ENCODE measurements at places on chromosomes 3 and 15.

DNA sequence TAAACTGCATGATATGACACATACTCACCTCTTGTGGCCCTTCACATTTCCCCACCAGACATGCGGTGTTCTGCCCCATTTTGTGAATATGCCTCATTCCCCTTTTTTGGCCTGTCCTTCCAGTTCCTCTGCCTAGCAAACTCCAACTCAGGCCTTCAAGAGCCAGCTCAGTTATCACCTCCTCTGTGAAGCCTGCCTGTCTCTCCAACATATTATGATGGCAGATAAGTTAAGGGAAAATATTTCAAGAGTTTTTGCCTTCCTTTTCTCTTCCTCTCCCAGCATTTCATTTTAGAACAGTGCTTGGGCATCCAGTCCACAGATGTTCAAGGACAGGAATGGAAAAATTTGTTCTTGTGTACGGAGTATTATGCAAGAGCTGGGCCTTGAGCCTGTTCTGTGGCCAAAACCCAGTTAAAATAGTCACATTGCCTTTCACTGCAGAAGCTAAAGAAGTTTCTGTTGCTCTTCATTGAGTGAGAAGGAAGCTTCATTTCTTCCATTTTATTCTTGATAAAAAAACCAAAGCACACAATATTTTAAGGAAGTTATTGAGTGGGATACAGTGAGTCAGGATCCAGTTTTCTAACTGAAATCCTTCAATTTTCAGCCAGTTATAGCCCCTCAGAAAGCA lies 192.0 kb downstream of the GHSR start:
- DNase-seq = no peak

- no peak for DNase-seq
Observed at GRCh38 chr15:41104234-41104633, 11.8 kb downstream of the INO80 start.

- no peak for DNase-seq
Observed at GRCh38 chr15:79067969-79068368, 22.6 kb downstream of the RASGRF1 start.

DNA sequence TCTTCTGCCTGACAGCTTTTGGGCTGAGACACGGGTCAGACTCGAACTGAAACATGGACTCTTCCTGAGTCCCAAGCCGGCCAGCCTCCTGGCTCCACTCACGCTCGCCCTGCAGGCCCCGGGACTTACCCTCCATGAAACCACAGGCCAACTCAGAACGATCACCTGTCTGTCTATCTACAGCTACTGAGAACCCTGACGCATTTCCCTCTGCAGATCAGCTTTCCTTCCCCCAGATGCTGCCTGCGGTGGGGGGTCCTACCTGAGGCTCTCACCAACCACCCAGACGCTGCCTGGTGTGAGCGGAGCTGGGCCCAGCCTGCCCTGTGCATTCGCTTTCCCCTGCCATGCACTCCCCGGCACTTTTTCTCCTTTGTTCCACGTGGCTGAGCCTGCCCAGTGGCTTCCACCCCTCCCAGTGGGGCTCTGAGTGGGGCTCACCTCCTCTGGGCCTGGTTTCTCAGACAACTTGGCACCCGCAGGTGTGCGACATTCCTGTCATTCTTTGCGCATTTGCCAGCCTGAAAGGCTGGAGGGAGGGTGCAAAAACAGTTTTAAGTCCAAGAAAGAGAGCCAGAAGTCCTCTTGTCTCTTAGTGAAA lies 60.2 kb downstream of the PLXNA1 start:
- no peak for DNase-seq

GRCh38 chr3:152825566-152825965 lies 9.4 kb upstream of the P2RY1 start:
- no peak for DNase-seq

DNA sequence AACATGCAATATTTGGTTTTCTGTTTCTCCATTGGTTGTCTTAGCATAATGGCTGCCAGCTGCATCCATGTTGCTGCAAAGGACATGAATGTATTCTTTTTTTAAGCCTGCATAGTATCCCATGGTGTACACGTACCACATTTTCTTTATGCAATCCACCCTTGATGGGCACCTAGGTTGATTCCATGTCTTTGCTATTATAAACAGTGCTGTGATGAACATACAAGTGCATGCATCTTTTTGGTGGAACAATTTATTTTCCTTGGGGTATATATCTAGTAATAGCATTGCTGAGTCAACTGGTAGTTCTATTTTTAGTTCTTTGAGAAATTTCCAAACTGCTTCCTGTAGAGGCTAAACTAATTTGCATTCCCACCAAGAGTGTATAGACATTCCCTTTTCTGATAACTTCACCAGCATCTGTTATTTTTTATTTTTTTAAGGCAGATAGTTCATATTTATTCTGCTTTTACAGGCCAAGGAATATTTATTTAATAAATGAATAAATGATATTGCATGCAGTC lies 62.4 kb upstream of the NPHP3 start:
- no peak for DNase-seq

GRCh38 chr3:136353461-136353860 lies 103.3 kb downstream of the PCCB start:
- DNase-seq = no peak

DNA sequence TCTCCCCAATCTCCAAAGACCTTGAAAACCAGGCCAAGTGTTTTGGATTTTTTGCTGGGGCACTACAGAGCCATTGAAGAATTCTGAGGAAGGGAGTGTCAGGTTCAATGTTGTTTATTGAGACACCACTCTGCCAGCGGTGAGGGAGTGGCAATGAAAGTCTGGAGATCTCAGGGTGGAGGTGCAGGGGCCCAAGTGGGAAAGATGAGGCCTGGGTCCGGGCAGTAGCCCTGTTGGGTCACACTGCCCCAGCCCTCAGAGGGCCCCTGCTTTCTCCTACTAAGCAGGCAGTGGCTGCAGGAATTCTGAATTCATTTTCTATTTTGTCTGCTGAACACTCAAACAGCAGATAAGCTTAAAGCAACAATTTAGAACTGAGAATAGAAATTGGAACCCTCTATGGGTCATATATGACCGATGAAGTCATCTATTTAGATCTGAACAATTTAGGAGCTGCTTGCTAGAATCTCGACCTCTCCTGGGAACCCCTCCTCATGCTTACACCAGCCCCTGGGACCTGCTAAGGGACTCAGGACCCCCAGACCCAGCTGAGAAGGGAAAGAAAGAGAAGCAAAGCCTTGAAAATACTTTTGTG lies 17.9 kb downstream of the HRH1 start:
- DNase-seq = no peak

GRCh38 chr3:175378348-175378747 lies 519.2 kb downstream of the NAALADL2 start:
- no peak for DNase-seq

All from activated T-helper 9 cell treated with anti-CD3 and anti-CD28 coated beads, Interleukin-2, amount 50 U/mL, for 16 hours (primary cell).